ENCODE measurements at places on chromosomes 13 and 19.

DNA sequence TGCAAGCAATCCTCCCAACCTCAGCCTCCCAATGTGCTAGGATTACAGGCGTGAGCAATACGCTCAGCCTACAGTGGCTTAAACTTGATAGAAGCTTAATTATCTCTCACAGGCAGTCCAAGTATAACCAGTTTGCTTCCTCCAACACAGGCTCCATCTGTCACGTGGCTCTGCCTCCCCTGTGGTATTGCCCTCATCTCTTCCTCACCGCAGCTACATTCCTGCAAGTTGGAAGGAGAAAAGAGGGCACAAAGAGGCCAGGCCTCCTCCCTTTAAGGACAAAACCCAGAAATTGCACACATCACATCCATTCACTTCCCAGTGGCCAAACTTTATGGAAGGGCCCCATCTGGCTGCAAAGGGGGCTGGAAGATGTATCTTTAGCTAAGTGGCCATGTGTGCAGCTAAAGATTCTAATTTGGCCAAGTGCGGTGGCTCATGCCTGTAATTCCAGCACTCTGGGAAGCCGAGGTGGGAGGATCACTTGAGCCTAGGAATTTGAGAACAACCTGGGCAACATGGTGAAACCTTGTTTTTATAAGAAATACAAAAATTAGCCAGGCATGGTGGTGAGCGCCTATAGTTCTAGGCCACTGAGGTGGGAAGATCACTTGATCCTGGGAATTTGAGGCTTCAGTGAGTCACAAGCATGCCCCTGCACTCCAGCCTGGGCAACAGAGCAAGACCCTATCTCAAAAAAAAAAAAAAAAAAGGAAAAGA, 3.1 kb upstream of the SDHAF1 start:
- no peak for DNase-seq

GRCh38 chr13:76882431-76882830, 3.8 kb downstream of the KCTD12 start:
- no peak for DNase-seq

DNA sequence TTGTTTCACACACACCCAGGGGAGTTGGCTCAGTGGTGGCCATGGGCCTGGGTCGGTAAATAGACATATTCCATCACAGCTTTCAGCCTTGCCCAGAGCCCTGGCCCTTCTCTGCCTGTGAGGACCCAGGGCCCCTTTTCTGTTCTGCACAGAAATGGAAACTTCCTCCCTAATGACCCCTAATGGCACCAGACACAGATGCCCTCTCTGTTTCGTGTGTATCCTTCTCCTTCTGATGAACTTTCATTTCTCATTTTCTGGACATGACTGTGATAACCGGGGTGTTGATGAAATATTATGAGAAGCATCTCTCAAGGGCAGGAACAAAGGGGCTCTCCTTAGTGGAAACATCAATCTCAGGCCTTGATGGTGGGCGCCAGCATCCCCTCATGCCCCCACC, 12.8 kb downstream of the LILRA1 start:
- no peak for DNase-seq

DNA sequence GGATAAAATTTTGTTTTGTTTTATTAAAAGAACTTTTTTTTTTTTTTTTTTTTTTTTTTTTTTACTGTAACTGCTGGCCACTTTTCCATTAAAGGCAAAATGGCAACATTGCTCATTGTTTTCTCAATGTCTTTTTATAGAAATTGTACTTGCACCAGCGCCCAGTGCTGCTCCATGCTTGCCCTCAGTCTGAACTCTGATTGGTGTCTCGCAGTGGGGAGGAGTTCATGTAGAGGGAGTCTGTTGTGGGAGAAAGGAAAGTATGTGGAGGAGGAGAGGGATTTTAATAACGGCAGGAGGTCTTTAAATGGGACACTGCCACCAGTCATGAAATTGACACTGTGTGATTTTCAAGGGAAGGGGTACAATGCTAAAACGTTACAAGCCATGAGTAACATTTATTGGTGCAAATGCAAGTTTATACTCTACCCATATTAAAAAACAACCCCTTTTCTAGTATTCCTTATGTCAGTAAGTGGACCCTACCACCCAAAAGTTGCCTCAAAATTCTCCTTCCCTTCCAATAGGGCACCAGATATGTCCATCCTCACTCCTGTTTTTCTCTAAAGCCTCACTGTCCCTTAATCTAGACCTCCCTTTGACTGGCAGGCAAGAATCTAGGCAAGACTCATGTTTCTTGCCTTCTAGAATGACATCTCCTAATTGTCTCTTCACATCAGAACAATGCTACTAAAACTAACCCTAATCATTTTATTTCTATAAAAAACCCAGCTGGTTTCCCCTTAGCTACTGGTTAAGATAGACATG, 3.2 kb downstream of the RASL11A start:
- no peak for DNase-seq

GRCh38 chr19:18153556-18154134, 682 bp downstream of the PIK3R2 start:
- DNase-seq, result no peak

- DNase-seq, result no peak
Observed at GRCh38 chr19:11379857-11380350, 4.2 kb downstream of the EPOR start.

- DNase-seq, result no peak
Observed at GRCh38 chr13:98476538-98476966, 100.4 kb downstream of the STK24 start.

DNA sequence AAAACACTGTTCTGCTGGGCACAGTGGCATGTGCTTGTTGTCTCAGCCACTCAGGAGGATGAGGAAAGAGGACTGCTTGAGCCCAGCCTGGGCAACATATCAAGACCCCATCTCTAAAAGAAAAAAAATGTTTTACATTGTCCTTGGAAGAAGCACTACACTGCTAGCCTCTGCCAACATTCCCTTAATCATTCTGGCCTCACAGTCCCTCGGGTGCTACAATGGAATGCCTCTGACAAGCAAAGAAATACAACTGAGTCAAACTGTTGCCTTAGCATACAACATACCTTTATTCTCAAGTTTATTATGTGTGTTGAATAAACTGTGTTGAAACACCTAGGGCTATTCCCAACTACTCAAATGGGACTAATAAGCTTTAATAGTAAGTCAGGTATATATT, 56.1 kb downstream of the PSPC1 start:
- DNase-seq, result no peak

DNA sequence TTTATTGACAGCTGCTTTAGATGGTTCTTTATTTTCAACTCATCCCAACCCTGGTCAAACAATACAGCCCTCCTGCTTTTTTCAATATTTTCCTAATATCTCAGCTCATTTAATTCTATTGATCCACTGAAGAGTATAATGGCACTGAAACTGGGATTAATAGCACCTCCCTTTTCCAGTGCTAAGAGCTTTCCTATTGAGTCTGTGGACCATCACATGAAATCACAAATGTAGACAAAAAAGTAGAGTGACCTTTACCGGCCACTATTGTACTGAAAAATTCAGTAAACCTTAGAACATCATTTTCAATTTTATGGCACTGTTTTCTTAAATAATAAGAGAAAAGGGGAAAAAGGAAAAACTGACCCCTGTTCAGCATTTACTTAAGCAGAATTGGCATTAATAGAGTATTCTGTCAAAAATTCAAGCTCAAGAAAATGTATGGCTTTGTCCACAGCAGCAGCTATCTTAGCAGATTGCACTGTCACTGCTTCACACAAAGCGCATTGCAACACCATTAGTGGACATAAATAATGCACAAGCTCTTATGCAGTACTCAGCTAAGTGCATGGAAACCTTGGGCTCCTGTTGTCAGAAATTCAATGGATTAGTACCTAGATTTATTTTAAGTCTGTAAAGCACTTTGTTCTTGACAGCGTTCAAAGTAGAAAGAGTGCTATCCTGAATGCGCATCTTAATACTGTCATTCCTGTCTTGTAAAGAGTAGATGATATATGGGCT, 851.0 kb upstream of the KLHL1 start:
- DNase-seq, result no peak

DNA sequence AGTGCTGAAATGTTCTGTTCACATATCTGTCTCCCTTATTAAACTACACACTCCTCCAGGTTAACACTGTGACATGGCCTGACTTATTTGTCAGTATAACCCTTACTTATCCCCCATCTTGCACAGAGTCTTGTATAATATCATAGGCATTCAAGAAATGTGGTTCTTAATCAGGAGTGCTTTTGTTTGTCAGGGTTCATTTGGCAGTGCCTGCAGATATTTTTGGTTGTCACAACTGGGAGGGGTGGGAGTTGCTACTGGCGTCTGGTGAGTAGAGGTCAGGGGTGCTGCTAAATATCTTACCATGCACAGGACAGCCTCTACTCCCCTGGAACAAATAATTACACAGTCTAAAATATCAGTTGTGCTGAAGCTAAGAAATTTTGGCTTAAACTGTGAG, 20.4 kb upstream of the OBI1 start:
- no peak for DNase-seq

GRCh38 chr13:48828962-48829411, 146.7 kb upstream of the FNDC3A start:
- DNase-seq, result no peak

DNA sequence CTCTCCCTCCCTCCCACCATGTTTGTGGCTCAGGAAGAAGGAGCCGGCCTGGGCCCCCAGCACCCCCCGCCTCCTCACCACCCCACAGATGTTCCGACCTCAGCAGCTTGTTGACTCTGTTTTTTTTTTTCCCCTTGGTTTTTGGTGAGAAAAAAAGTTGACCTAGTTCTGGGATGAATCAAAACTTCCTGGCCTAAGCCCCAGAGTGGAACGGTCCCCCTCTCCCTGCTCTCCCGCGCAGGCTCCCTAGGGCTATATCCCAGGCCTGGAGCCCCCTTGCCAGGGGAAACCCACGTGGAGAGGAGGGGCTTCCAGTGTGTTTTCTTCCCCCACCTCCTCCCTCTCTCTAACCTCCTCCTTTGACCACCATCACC, 4.0 kb downstream of the COL5A3 start:
- no peak for DNase-seq

DNA sequence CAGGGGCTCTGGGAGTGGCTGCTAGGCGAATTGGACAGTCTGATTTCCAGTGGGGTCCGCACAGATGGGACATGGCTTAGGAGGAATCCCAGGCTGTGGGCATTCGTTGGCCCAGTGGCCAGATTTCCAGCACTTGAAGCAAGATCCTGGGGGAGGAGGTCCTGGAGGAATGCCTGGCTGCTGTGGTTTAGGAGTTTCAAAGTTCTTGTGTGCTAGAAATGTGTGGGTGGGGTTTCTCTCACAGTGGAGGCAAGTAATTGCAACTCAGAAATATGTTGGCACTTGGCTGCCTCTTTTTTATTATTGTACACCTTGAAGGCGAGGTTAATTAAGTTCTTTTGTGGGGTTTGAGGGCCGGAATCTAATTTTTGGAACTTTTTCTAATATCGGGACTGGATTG, 17.1 kb downstream of the IGFL3 start:
- DNase-seq, result no peak

- DNase-seq, result no peak
Observed at GRCh38 chr13:73681015-73681414, 453.2 kb downstream of the KLF12 start.

All from AG04450 (cell line).